ENCODE measurements at places on chromosomes 16 and 17.

GRCh38 chr17:29566473-29567303 is at the start of gene ABHD15:
Gene ABHD15, minus strand, starts transcription at chr17:29567037. Its CDS starts 71 bp downstream, at chr17:29566966.
- peak; percentile 78 for DNase-seq

- no peak for DNase-seq
Measured at GRCh38 chr17:72349491-72349995, 228.7 kb downstream of the SOX9 start.

- DNase-seq: peak; percentile 33
Measured at GRCh38 chr17:39404542-39405378, 3.3 kb upstream of the FBXL20 start.

- peak; percentile 65 for DNase-seq
Measured at GRCh38 chr16:733382-734207, 6.7 kb downstream of the HAGHL start.
